AML-193 (cell line): ENCODE measurements at places on chromosomes 4 and X.

GRCh38 chr4:113657586-113658233 is 103.8 kb downstream of the CAMK2D start:
- DNase-seq: no peak

DNA sequence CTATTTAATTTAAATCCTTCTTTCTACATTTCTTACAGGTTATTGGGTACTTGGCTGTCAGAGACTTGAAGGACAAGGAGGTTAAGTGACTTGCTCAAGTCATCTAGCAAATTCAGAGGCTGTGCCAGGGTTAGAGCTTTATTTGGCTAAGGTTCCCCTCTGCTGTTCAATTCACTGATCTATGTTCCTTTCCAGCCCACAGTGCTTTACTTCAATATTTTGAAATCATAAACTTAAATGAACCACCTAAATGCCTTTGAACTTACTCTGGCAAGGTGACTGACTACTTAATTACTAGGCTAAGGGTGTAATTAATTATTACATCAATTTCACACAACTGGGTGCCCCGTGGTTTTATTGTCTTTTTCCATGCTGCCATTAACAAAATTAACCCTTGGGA is 288.7 kb downstream of the CAMK2D start:
- DNase-seq: no peak

- peak; percentile 70 for DNase-seq
These were observed 66.7 kb downstream of the COQ2 start for GRCh38 chr4:83217721-83218522.

GRCh38 chrX:113274791-113275190 is 434.2 kb upstream of the AMOT start:
- no peak for DNase-seq

DNA sequence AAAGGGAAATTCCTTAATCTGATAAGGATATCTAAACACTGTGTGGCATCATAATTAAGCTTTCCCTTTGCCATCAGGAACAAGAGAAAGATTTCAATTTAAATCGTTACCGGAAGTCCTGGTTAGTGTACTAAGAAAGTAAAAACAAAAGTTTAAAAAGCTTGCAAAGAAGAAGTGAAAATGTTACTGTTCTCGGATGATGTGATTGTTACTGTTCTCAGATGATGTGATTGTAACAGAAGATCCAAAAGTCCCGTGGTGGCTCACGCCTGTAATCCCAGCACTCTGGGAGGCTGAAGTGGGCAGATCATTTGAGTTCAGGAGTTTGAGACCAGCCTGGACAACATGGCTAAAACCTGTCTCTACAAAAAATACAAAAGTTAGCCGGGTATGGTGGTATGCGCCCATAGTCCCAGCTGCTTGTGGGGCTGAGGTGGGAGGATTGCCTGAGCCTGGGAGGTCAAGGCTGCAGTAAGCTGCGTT is 62.5 kb downstream of the RGS12 start:
- DNase-seq: no peak

GRCh38 chr4:76881375-76881774 is 16.6 kb downstream of the SOWAHB start:
- no peak for DNase-seq

GRCh38 chrX:76127341-76127740 is 45.5 kb upstream of the PBDC1 start:
- DNase-seq: no peak
